ENCODE measurements at places on chromosomes 16 and 17.
A peak's percentile ranks its signal among the peaks of the same experiment; 100 is the strongest.

DNA sequence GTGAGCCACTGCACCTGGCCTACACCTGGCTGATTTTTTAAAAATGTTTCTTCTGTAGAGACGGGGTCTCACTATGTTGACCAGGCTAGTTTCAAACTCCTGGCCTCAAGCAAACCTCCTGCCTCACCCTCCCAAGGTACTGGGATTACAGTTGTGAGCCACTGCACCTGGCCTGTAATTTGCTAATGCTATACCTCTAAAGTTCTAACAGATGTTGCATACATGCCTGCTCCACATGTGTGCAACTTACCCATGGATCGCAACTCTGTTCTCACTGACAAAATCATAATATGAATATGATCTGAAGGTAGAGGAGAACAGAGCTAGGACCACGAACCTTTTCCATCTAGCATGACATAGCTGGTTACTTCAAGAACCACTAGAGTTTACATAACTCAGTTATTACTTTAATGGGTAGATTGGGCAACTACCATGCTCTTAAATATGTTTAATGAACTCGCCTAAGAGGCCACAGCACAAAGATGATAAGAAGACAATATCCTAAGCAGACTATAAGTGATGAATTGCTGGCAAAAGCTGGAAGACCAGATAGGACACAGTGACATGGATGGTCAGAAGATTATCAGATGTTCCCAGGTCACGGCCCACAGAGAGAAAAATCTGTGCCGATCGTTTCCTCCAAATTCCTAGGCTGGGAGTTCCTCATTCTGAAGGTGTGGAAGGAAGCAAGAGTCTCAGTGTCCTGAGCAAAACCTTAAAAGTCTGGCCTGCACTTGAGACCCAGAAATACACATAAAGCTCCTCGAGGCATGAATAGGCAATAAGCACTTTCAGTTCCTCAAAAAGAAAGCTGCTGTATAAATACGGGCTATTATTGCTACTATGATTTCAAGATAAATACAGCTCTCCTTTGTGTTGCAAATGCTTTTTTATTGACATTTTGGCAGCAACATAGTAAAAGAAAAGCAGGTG is 53.6 kb upstream of the ICAM2 start:
- no peak for DNase-seq

- DNase-seq, result no peak
Measured at GRCh38 chr16:63361032-63361624, 1324.9 kb upstream of the CDH8 start.

- no peak for DNase-seq
Measured at GRCh38 chr16:86355531-86355930, 154.8 kb upstream of the FOXF1 start.

- peak; percentile 13 for DNase-seq
Measured at GRCh38 chr17:30290696-30291542, 825 bp downstream of the BLMH start.

GRCh38 chr16:75113541-75114121 is 2.9 kb downstream of the LDHD start:
- DNase-seq, result no peak

DNA sequence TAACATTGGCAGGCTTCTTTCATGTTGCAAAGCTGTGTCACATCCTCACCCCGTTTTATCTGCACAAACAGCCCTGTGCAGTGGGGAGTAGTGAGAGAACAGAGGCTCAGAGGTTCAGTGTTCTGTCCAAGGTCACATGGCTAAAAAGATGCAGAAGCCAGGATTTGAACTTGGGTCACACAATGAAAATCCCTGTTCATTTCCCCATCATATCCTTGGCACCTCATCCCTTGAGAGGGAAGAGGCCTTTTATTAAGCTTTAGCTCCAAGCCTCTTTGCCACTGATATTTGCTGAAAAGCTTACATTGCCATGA is 106.6 kb downstream of the AMFR start:
- no peak for DNase-seq

DNA sequence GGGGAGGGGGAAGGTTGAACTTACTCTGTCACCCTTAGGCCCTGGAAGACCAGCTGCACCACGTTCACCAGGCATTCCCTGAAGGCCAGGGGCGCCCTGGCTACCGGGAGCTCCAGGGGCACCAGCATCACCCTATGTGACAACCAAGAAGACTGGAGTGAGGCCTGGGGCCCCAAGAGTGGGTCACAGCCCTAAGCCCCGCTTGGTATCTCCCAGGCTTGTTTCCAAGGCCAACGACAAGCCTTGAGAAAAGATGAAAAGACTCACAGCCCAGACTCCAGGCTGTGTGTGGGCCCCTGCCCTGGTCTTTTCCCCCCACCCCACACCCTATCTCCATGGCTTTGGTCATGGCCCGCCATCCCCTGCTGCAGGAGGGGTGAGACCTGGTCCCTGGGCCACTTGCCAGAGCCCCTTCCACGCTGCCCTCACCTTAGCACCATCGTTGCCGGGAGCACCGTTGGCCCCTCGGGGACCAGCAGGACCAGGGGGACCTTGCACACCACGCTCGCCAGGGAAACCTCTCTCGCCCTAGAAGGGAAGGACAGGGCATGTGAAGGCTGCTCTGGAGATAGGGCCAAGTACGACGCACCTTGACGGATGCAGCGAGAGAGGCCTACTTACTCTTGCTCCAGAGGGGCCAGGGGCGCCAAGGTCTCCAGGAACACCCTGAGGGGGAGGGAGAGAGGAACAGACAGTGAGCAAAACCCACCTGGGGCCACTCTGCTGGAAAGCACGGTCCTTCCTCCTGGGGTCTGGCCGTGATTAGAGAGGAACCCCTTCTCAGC is 9.9 kb downstream of the COL1A1 start:
- DNase-seq, result no peak

DNA sequence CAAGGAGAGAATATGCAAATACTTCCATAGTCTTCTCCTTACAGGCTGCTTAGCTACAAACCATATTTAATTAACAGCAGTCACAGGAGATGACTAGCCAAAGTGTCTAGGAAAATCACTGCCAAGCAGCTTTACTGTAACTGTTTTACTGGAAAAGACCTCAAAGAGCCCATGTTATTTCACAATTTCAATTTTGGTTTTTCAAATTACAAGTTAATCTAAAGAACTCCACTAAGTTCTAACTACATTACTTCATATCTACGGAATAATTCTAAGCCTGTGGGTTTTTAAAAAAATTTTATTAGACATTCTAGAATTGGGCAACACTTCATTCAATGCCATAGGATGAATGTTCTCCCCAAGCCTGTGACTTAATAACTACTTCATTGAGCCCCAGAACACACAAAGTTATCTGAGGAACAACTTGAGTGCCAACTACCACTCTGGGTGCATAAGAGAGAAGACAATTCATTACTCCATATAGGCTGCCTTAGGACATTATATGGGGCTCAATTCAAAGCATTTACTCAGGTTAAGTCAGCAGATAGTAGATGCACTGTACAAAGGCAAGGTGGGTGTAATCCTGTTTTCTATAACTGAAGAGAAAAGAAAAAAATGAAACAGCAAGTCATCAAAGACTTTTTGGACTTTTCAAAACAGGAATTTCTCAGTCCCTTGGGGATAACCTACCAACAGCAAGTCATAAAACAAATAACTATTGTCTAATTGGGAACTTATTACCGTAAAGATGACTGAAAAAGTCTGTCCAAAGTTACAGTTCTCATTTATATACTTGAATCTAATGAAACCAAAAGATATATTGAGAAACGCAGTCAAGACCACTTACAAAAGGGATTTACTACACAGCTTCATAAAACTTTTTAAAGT is 33.0 kb downstream of the STAT3 start:
- DNase-seq, result no peak

- no peak for DNase-seq
Measured at GRCh38 chr16:87891764-87892163, 22.5 kb upstream of the SLC7A5 start.

DNA sequence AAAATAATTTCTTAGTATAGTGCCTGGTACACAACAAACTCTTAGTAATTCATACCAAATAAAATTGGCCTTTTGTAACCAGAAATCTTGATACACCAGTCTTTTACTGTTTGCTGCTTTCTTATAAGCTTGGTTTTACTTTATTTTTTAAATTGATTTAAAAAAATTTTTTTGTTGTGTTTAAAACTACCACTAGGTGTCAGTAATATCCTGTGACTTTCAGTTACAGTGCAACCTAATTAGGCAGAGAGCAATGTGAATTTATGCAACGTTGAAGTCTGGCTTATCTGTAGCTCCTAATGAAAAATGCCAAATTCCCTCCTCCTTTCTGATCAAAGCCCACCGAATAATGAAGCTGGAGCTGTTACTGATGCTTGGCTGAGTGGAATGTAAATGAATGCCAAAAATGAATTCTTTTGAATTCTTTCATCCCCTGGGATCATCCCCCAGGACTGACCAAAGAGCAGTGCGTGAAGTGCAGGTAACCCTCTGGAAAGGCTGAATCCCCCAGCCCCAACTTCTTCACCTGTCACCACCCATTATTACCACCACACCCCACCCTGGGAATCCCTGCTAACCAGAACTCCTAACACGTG is 3.8 kb downstream of the ERCC4 start:
- no peak for DNase-seq

GRCh38 chr16:81917375-81917774 is 93.9 kb downstream of the SDR42E1 start:
- no peak for DNase-seq

Data from stimulated activated CD4-positive, alpha-beta T cell treated with anti-CD3 and anti-CD28 coated beads, Interleukin-4, amount 100 ng/mL, for 4 hours (primary cell).